PC-9 (cell line): ENCODE measurements at places on chromosomes 11 and 22. TPM values are rescaled to one million over a fixed set of nuclear protein-coding genes. Genes with fewer than 3 reads are reported as not detected.
A peak's percentile ranks its signal among the peaks of the same experiment; 100 is the strongest.

Gene NEU3
- 9.9 and 11.8 TPM in 2 replicates for total RNA-seq

Gene TNNI2
- total RNA-seq = 4.9 and 7.8 TPM in 2 replicates

Gene SLN
- not detected in 2 replicates for total RNA-seq

Gene IGLL1
- total RNA-seq = not detected in 2 replicates

Gene DEFB108B
- not detected in 2 replicates for total RNA-seq

Gene OR52E8
- not detected in 2 replicates for total RNA-seq

Gene CHRNA10
- total RNA-seq = 1.2 and 1.9 TPM in 2 replicates

Gene PIH1D2
- total RNA-seq = 2.0 and 4.8 TPM in 2 replicates

- H3K27me3 ChIP-seq = no peaks in the 10 kb centered on the region
- DNase-seq = no peak
- no peaks in the 10 kb centered on the region for H3K4me1 ChIP-seq
- H3K4me3 ChIP-seq = no peak overlapping the region
- no peak overlapping the region for H3K27ac ChIP-seq
- peaks cover 95% of the 10 kb centered on the region for H3K36me3 ChIP-seq
These were observed 52.9 kb downstream of the TIMP3 start for GRCh38 chr22:32854351-32854804.

GRCh38 chr11:131998020-131998419, 627.6 kb downstream of the NTM start:
- no peak overlapping the region for H3K4me3 ChIP-seq
- H3K27ac ChIP-seq = no peak overlapping the region
- H3K36me3 ChIP-seq = no peaks in the 10 kb centered on the region
- H3K27me3 ChIP-seq = 0 out of 2 replicates have a peak, but pooled peaks cover 2% of the 10 kb centered on the region
- H3K4me1 ChIP-seq = no peaks in the 10 kb centered on the region
- DNase-seq = no peak

DNA sequence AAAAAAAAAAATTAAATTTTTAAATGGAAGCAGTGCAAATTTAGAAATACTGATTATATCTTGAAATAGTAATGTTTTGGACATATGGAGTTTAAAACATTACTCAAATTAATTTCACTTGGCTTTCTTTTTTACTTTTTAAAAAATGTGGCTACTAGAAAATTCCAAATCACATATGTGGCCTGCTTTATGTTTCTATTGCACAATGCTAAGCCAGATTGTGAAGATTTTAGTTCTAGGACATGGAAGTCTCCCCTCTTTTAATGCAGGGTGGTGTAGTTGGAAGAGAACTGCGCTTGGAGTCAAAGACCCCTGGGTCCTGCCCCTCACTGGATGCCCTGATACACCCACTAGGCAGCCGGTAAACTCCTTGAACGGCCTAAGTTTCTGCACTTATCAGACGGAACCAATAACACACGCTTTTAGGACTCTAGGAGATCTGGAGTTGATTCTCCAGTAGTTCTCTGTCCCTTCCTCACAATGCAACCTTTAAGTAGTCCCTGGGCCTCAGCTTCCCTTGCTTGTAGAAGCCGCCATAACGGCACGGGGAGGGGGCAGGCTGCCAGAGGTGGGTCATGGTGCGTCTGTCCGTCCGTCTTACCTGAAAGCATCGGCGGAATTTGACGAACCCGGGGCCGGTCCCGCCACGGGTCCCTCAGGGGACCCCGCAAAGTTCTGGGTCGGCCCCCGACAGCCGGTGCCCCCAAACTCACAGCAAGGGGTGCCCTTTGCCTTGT, 505 bp downstream of the FAM227A start:
- no peaks in the 10 kb centered on the region for H3K27me3 ChIP-seq
- no peak for DNase-seq
- peaks cover 13% of the 10 kb centered on the region; the same call in 1 of the 2 replicates for H3K4me1 ChIP-seq
- H3K36me3 ChIP-seq = no peaks in the 10 kb centered on the region

DNA sequence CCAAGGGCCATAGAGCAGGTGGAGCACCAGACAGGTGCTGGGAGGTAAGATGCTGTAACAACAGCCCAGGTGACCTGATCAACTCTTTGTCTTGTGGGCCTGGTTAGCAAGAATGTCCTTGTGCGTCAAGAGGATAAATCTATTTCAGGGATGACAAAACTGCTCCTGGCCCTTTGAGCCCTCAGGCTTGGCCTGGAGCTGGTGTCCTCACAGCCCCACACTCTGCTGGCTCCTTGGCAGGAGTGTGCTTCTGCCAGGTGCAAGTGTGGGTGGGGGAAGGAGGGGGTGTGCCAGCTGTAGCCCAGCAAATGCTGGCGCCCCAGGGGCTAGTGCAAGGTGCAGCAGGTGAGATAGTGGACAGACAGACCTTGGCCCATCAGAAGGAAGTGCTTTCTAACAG, 19.5 kb downstream of the AMPD3 start:
- H3K36me3 ChIP-seq = no peaks in the 10 kb centered on the region
- H3K27ac ChIP-seq = no peak overlapping the region
- no peaks in the 10 kb centered on the region for H3K4me1 ChIP-seq
- no peak for DNase-seq

DNA sequence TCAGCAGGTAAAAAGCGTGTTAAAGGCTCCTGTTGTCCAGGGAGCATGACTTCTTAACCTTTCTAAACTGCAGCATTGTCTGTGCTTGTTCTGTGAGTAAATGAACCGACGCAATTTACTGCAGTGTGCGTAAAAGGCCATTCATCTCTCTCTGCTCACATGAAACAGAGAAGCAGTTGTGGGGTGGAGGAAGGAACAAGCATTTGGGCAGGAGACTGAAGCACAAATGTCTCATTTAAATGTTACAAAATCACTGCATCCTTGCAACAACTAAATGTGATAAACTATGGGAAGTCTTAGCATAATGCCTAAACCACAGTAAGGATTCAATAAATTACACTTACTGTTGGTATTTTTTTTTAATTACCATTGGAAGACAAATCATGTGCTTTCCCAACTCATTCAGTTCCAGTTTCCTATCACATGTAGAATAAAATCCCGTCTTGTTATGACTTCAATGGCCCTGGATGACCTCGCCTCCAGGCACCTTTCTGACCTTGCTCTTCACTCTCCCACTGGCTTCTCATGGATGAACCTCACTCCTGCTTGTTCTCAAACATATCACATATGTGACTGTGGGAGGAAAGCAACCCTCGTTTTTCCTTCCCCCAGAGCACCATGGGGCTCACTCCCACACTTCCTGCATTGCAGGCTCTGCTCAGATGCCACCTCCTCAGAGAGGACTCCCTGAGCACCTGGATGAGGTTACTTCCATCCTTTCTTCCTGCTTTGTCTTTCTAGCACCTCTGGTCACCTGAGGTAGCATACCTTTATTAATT, 21.6 kb upstream of the RFPL2 start:
- no peak for DNase-seq
- H3K4me1 ChIP-seq = no peaks in the 10 kb centered on the region
- H3K27ac ChIP-seq = no peak overlapping the region
- no peak overlapping the region for H3K4me3 ChIP-seq
- H3K36me3 ChIP-seq = no peaks in the 10 kb centered on the region

- H3K27ac ChIP-seq = no peak overlapping the region
- H3K36me3 ChIP-seq = no peaks in the 10 kb centered on the region
- H3K4me1 ChIP-seq = no peaks in the 10 kb centered on the region
These were observed 151.8 kb downstream of the NAV2 start for GRCh38 chr11:19864141-19865140.

GRCh38 chr11:12377106-12377823, at the start of gene PARVA:
Gene PARVA (plus strand): TSS chr11:12377571. CDS start chr11:12377648, 77 bp downstream.
- peak; percentile 43 for DNase-seq
- H3K27ac ChIP-seq = peak within 1 kb of the TSS; percentile 66
- no peaks in the 10 kb centered on the region for H3K36me3 ChIP-seq
- peak within 1 kb of the TSS; percentile 74 for H3K4me3 ChIP-seq
- no peaks in the 10 kb centered on the region; the same call in 1 of the 2 replicates for H3K4me1 ChIP-seq

DNA sequence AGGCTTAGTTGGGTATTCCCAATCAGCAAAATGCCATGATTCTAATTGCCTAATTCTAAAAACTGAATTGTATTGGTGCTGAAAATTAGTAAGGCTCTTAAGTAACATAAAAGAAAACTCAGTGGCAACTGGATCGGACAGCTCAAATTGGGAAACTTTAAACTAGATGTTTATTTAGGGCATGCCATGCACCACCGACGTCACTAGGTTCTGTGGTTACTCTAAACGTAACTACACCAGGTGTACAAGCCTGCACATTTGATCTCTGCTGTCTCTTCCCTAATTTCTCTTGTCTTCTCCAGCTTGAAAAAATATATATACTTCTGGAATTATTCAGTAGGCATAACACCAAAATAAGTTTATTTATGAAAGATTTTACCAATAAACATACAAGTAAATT, 378.2 kb downstream of the DCDC1 start:
- no peak overlapping the region for H3K27ac ChIP-seq
- H3K27me3 ChIP-seq = no peaks in the 10 kb centered on the region
- no peaks in the 10 kb centered on the region for H3K4me1 ChIP-seq
- H3K36me3 ChIP-seq = no peaks in the 10 kb centered on the region
- DNase-seq = no peak

GRCh38 chr11:18203723-18204122, 31.1 kb downstream of the MRGPRX4 start:
- H3K27ac ChIP-seq = no peak overlapping the region
- H3K27me3 ChIP-seq = no peaks in the 10 kb centered on the region
- no peaks in the 10 kb centered on the region for H3K36me3 ChIP-seq
- no peak overlapping the region for H3K4me3 ChIP-seq

DNA sequence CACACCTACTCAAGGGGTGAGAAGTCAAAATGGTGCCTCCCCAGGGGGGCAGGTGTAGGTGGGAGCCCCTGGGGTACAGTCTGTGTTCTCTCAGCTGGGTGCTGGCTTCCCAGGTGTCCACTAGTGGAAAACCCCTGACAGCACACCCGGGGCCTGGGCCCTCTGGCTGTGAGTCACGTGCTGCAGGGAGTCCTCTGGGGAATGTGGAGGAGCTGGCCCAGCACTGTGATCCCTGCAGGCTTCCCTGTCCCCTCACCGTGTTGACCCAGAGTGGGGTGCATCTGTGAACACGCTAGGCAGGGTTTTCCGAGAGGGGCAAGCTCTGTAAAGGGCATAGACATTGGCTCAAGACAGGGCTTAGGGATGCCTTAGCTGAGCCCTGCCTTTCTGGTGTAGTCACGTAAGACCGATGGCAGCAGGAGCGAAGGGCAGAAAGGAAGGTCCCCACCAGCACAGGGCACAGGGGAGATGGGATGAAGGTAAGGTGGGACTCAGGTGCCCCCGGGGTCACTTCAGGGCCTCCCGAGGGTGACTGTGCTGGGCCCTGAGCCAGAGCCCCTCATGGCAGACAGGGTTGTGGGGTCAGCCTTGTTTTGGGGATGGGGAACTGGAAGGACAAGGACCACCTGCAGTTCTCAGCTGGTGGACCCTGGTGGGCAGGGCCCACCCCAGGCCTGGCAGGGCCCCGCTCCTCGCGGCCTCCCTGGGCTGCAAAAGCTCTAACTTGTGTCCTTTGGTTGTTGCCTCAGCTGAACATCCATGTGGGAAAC, 14.1 kb downstream of the DERL3 start:
- no peak overlapping the region for H3K27ac ChIP-seq
- no peaks in the 10 kb centered on the region for H3K4me1 ChIP-seq
- DNase-seq = no peak
- no peak overlapping the region for H3K4me3 ChIP-seq

DNA sequence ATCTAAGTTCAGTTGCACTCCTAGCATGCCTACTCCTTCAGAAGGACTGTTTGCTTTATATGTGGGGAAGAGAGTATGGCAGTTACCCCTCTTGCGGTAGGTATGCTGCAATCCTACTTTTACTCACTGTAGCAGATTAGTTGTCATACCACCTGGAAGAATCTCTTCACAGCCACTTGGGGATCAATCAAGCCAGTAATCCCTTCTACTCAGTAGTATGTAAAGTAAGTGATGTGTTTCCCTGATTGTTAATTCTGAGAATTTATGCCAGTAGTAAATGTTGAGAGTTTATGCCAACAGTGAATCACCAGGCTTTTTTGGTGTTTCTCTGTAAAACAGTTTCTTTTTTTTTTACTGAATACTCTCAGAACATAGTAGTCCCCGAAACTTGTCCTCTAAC, 34.4 kb downstream of the PRMT3 start:
- no peaks in the 10 kb centered on the region for H3K27me3 ChIP-seq
- no peak for DNase-seq
- peaks cover 20% of the 10 kb centered on the region; the same call in 1 of the 2 replicates for H3K36me3 ChIP-seq
- no peak overlapping the region for H3K27ac ChIP-seq
- H3K4me1 ChIP-seq = no peaks in the 10 kb centered on the region

GRCh38 chr11:68509066-68509465, 48.5 kb downstream of the PPP6R3 start:
- H3K27ac ChIP-seq = no peak overlapping the region
- H3K4me3 ChIP-seq = no peak overlapping the region
- no peaks in the 10 kb centered on the region for H3K4me1 ChIP-seq
- no peak for DNase-seq
- no peaks in the 10 kb centered on the region for H3K27me3 ChIP-seq

DNA sequence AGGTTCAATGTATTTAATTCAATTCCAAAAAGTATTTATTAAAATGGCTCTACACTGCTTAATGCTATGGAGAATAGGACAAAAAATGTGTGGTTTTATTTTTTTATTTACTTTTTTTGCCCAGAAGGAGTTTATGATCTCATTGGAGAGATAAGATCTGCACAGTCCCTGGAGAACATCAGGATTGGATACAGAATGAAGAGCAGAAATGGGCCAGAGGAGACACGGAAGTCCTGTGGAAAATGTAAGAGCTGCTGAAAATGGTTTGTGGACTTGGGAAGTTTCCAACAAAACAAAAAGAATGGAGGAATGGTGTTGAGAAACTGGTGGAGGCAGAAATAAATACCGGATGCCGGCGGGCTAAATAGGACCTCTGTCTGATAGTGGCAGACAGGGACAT, 554.6 kb downstream of the OPCML start:
- H3K27ac ChIP-seq = no peak overlapping the region
- no peaks in the 10 kb centered on the region for H3K36me3 ChIP-seq
- no peak for DNase-seq
- no peak overlapping the region for H3K4me3 ChIP-seq

DNA sequence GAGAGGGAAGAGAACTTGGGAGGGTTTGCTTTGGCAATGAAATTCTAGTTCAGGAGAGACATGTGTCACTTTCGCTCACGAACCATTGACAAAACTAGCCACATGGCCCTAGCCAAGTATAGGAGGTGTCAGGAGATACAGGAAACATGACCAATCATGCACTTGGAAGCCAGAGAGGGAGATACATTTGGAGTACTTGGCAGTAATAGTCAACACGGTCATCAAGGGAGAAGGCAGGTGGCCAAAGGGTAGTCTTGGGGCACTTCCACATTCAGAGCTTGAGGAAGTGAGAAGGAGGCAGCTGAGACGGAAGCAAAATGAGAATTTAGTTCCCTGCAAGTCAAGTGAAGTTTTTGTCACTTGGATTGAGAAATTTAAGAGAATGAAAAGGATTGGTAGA, 26.4 kb upstream of the KIRREL3 start:
- no peak overlapping the region for H3K27ac ChIP-seq
- no peak overlapping the region for H3K4me3 ChIP-seq
- no peaks in the 10 kb centered on the region for H3K4me1 ChIP-seq
- H3K27me3 ChIP-seq = no peaks in the 10 kb centered on the region
- no peaks in the 10 kb centered on the region for H3K36me3 ChIP-seq

GRCh38 chr11:33320814-33321330, 63.7 kb downstream of the HIPK3 start:
- H3K27ac ChIP-seq = no peak overlapping the region
- no peaks in the 10 kb centered on the region for H3K27me3 ChIP-seq
